ENCODE measurements at places on chromosomes 4 and X. TPM values are rescaled to one million over a fixed set of nuclear protein-coding genes. Genes with fewer than 3 reads are reported as not detected.

Gene MAGEB2
- not detected for total RNA-seq

Gene MAGEB17
- 0.44 TPM for total RNA-seq

Gene CENPVL1
- 0.45 TPM for total RNA-seq

Gene PCSK1N
- total RNA-seq = 2.4 TPM

Gene ZFP42
- 58.5 TPM for total RNA-seq

Gene BCORL1
- 29.9 TPM for total RNA-seq

Gene SRPK3
- not detected for total RNA-seq

Gene UBQLN2
- total RNA-seq = 31.3 TPM

- no peak overlapping the region for H3K27ac ChIP-seq
- H3K4me3 ChIP-seq = no peak overlapping the region
- no peaks in the 10 kb centered on the region for H3K27me3 ChIP-seq
- no peaks in the 10 kb centered on the region for H3K4me1 ChIP-seq
- peak; percentile 86 for DNase-seq
Observed at GRCh38 chrX:68018248-68019203, 414.8 kb downstream of the OPHN1 start.

- no peaks in the 10 kb centered on the region for H3K27me3 ChIP-seq
- H3K27ac ChIP-seq = no peak overlapping the region
- H3K4me3 ChIP-seq = no peak overlapping the region
Observed at GRCh38 chrX:134933911-134934310, 56.9 kb upstream of the SMIM10 start.

DNA sequence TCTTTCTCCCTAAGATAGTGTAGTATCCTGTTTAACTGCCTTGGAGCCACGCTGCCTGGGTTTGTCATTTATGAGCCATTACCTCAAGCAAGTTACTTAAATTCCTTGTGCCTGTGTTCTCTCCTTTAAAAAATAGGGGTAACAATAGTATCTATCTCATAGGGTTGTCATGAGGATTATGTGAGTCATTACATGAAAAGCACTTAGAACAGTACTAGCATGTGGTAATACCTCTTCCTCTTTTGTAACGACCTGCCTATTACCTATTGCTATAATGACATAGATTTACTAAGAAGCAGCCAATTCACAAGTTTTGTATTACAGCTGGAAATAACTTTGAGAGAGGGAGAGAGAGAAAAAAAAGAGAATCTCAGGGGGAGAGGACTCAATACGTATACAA, 834.7 kb downstream of the RAPGEF2 start:
- no peaks in the 10 kb centered on the region for H3K36me3 ChIP-seq
- peak overlapping the region; percentile 44 for H3K4me3 ChIP-seq
- H3K27ac ChIP-seq = no peak overlapping the region

DNA sequence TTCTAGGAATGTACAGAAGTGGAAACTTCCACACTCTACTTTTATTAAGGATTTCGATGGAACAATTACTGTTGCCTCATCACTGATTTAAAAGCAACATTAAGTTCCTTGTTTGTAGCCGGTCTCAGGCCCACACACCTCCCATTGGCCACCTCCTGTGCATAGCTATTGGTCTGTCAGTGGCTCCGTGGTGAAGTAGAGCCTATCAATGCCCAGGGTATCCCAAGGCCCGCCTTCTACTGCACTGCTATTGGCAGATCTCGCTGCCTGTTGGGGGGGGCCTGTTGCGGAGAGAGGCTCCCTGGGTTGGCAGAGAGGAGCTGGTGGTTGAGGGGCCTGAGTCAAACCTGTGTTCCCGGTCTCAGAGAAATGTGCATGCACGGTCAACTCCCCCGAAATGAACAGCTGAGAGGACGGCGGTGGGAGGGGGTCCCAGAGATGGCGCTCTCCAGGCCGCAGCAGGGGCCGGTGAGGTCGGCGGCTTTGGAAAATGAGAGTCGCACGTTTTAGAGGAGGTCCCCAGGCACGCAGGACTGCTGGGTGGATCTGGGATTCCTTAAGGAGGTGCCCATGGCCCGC, 4.9 kb upstream of the ARAF start:
- no peaks in the 10 kb centered on the region for H3K36me3 ChIP-seq
- DNase-seq = peak; percentile 93
- H3K27me3 ChIP-seq = no peaks in the 10 kb centered on the region
- H3K4me1 ChIP-seq = no peaks in the 10 kb centered on the region
- no peak overlapping the region for H3K27ac ChIP-seq

GRCh38 chr4:127449449-127449848, 183.3 kb upstream of the INTU start:
- H3K27ac ChIP-seq = no peak overlapping the region
- H3K4me3 ChIP-seq = no peak overlapping the region
- no peaks in the 10 kb centered on the region for H3K4me1 ChIP-seq
- DNase-seq = no peak
- H3K36me3 ChIP-seq = no peaks in the 10 kb centered on the region

DNA sequence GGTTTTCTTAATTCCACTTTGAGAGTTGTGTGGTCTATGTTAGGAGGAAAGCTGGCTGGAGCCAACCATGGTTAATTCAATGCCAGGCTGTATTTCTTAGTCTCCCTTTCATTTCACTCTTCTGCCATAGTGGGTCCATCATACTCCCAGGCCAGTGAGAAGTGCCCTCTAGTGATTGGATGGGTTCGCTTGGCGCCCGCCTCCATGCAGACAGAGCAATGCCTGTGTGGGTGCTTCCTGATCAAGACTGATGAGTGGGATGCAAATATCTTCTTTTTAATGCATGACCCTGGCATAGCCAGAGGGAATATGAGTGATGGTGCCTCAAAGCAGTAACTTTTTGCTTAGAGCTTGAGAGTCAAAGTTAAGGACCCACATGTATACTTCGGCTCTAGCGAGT, 6.4 kb downstream of the BMX start:
- H3K36me3 ChIP-seq = no peaks in the 10 kb centered on the region
- no peaks in the 10 kb centered on the region for H3K4me1 ChIP-seq
- no peak overlapping the region for H3K4me3 ChIP-seq
- DNase-seq = no peak
- H3K27ac ChIP-seq = no peak overlapping the region
- H3K27me3 ChIP-seq = no peaks in the 10 kb centered on the region

- H3K36me3 ChIP-seq = no peaks in the 10 kb centered on the region
- no peaks in the 10 kb centered on the region for H3K4me1 ChIP-seq
- H3K27me3 ChIP-seq = no peaks in the 10 kb centered on the region
- no peak overlapping the region for H3K27ac ChIP-seq
- DNase-seq = no peak
Observed at GRCh38 chr4:24722026-24722568, 73.3 kb upstream of the SOD3 start.

DNA sequence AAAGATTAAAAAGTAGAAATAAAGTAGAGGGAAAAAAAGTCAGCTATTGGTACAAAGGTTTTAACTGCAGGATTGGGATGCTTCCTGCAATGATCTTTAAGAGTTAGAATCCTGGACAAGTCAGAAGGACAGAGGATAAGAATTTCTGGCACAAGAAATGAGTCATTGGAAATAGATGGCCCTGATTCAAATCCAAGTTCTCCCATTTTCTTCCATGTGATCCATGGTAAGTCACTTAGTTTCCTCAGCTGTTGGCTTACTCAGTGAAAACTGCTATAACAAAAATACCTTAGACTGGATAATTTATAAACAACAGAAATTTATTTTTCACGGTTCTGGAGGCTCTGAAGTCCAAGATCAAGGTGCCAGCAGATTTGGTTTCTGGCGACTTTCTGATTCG, 13.3 kb upstream of the TBC1D19 start:
- no peak overlapping the region for H3K4me3 ChIP-seq
- H3K4me1 ChIP-seq = no peaks in the 10 kb centered on the region
- H3K27ac ChIP-seq = no peak overlapping the region

DNA sequence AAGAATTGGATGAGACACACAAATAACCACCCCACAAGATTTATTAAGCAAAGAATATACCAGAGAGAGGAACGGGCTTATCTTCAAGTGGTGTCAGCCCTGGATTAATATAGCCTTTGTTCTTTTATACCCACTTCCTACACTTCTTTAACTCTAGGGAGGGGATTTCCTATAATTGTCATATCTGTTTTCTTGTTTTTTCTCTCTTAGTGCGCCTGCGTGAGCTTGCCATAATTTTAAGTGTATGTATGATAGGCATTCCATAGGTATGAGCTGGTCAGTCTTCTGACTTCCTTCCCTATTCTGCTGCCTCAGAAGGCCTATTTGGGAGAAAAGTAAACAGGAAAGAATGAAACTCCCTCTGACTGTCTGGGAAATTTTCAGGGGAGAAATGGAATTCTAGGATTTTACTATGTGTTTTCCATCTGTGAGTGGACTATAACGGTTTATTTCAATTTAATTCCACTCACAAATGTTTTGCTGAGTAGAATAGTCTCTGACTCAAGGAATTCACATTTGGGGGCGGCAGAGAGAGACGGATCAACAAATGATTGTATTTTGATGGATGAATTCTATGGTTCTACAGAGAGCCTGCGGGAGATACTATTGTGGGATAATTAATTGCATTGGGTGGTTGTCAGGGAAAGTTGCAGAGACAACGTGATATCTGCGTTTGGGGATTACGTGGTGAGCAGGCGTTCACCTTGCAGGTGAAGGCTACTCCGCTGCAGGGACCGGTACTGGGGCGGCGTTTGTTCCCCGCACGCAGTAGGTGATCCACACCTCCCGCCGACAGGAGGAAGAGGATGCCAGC, 626 bp upstream of the CEP135 start:
- H3K4me1 ChIP-seq = peaks cover 4% of the 10 kb centered on the region
- DNase-seq = no peak
- H3K27me3 ChIP-seq = no peaks in the 10 kb centered on the region
- H3K36me3 ChIP-seq = peaks cover 13% of the 10 kb centered on the region
- peak overlapping the region; percentile 6 for H3K27ac ChIP-seq

GRCh38 chrX:132933170-132933569, 25.3 kb downstream of the HS6ST2 start:
- H3K27ac ChIP-seq = no peak overlapping the region
- no peaks in the 10 kb centered on the region for H3K4me1 ChIP-seq
- no peak overlapping the region for H3K4me3 ChIP-seq
- no peak for DNase-seq

GRCh38 chr4:108547682-108548081, 72.7 kb upstream of the RPL34 start:
- no peak overlapping the region for H3K4me3 ChIP-seq
- no peak for DNase-seq
- H3K27ac ChIP-seq = no peak overlapping the region
- H3K36me3 ChIP-seq = no peaks in the 10 kb centered on the region

GRCh38 chr4:1045595-1046201, 34.3 kb downstream of the FGFRL1 start:
- peaks cover 73% of the 10 kb centered on the region for H3K27me3 ChIP-seq
- no peaks in the 10 kb centered on the region for H3K4me1 ChIP-seq
- peak; percentile 34 for DNase-seq
- H3K27ac ChIP-seq = no peak overlapping the region

GRCh38 chr4:105666693-105667092, 41.8 kb downstream of the INTS12 start:
- H3K4me1 ChIP-seq = no peaks in the 10 kb centered on the region
- no peak overlapping the region for H3K27ac ChIP-seq
- H3K27me3 ChIP-seq = peaks cover 10% of the 10 kb centered on the region

- no peaks in the 10 kb centered on the region for H3K36me3 ChIP-seq
- H3K4me3 ChIP-seq = no peak overlapping the region
- no peaks in the 10 kb centered on the region for H3K4me1 ChIP-seq
- no peak for DNase-seq
Observed at GRCh38 chr4:153020457-153020856, 84.3 kb downstream of the FHDC1 start.

DNA sequence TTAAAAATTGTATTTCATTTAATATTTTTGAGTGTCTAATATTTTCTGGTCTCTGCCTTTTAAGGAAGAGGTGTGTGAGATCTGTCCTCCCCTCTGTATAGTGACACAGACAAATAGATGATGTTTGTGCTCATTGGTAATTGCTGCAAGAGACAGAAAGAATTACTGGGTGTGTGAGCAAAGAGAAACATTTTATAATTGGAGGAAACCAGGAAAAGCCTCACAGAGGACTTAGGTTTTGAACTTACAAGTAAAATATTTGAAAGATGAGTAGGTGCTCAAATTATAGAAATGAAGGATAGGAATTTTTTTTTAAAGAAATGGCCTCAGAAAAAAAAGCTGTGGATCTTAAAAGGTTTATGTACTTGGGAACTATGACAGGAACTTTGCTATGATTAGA, 149.8 kb downstream of the SPCS3 start:
- H3K4me1 ChIP-seq = no peaks in the 10 kb centered on the region
- no peaks in the 10 kb centered on the region for H3K36me3 ChIP-seq
- no peaks in the 10 kb centered on the region for H3K27me3 ChIP-seq
- no peak overlapping the region for H3K27ac ChIP-seq
- H3K4me3 ChIP-seq = no peak overlapping the region
- no peak for DNase-seq

GRCh38 chrX:1591863-1592469, 562 bp downstream of the AKAP17A start:
- DNase-seq = peak; percentile 51
- H3K27me3 ChIP-seq = no peaks in the 10 kb centered on the region
- H3K27ac ChIP-seq = peak overlapping the region; percentile 32
- H3K4me1 ChIP-seq = peaks cover 4% of the 10 kb centered on the region

DNA sequence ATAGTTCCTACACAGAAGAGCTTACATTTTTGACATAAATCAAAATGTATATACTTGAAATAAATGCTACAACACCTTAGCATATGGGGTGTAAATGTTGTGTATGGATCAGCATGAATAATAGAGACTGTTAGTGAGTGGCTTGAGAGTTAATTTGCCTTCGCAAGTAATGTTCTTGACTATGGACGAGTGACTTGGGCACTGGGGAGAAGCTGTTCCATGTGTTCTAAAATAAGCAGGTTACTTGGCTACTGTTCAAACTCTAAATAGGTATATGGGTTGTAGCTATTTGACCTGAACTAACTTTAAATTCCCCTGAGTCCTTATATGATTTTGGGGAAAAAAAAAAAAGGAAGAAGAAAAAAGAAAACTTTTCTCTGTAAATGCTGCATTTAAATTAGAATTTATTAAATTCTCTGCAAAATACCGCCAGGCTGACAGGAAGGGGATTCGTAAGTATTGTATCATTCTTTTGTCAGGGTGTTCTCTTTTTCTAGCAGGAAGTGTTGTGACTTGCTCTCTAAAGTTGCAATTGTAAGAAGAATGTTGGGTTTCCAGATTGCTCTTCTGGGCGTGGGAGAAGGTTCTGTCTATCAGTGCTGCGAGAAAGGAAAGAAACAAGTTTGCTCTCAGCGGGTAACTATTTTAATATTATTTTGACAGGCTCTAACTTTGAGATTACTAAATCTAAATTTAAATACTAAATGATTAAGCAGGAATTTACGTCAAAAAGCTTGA, 32.2 kb downstream of the PLS3 start:
- no peaks in the 10 kb centered on the region for H3K36me3 ChIP-seq
- no peaks in the 10 kb centered on the region for H3K4me1 ChIP-seq
- no peak overlapping the region for H3K27ac ChIP-seq
- DNase-seq = no peak
- H3K27me3 ChIP-seq = no peaks in the 10 kb centered on the region

GRCh38 chrX:153649178-153649914, 2.3 kb downstream of the DUSP9 start:
- H3K4me1 ChIP-seq = no peaks in the 10 kb centered on the region
- H3K27ac ChIP-seq = no peak overlapping the region

DNA sequence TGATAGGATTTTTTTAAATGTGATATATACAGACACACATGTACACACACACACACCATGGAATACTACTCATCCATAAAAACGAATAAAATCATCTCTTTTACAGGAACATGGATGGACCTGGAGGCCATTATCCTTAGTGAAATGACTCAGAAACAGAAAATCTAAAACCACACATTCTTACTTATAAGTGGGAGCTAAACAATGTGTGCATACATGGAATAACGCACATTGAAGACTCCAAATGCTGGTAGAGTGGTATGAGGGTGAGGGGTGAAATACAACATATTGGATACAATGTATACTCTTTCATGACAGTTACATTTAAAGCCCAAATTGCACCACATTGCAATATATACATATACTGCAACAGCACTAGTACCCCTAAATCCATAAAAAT, 120.2 kb upstream of the ADGRL3 start:
- H3K4me1 ChIP-seq = no peaks in the 10 kb centered on the region
- DNase-seq = no peak
- H3K4me3 ChIP-seq = no peak overlapping the region
- H3K36me3 ChIP-seq = no peaks in the 10 kb centered on the region
